NCI-H1092 (cell line): ENCODE measurements at places on chromosomes 5 and 9.
A peak's percentile ranks its signal among the peaks of the same experiment; 100 is the strongest.

DNA sequence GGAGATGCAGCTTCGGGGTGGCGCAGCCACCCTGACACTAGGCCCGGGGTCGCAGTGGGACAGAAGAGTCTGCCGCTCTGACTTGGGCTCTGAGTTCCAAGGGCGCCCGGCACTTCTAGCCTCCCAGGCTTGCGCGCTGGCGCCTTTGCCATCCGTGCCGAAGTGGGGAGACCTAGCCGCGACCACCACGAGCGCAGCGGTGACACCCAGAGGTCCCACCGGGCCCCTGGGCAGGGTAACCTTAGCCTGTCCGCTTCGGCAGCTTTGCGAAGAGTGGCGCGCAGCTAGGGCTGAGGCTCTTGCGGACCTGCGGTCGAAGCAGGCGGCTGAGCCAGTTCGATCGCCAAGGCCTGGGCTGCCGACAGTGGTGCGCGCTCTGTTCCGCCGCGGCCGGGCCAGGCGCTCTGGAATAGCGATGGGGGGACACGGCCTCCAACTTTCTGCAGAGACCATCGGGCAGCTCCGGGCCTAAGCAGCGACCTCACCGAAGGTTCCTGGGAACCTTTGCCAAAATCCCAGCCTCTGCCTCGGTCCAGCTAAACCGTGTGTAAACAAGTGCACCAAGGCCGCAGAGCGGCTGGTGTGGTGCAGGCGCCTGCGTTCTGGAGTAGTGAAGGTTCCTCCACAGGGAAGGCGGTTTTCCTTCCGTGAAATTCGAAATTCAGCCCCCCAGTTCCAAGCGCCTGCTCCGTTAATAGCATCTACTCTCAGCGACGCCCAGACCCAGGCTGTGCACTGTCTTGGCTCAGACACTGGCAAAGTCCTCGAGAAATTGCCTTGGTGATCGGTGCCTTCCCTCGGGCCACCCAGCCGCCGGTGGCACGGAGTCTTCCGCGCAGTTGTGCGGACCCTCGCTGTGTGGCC, 7.4 kb downstream of the TLX3 start:
- DNase-seq: no peak

- DNase-seq: no peak
Measured at GRCh38 chr9:114606597-114607207, 4.4 kb upstream of the TMEM268 start.

GRCh38 chr5:39207345-39208045, 11.9 kb downstream of the FYB1 start:
- no peak for DNase-seq

DNA sequence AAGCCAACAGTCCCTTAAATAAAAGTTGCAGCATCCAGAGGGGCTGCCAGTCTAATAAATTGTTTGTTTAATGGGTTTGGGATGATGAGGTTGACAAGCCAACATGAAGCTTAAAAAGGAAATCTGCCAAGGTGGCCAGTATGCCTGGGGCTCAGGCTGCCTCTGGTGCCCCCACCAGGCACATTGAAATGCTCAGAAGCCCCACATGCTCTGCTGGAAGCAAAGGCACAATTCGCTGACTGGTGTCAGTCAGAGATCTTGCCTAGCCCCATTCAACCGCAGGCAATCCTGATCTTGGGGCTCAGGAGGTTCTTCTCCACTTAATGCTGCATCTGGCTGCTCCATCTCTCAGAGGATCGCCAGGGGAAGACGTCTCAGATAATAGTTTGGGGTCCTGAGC, 44.2 kb upstream of the TCERG1 start:
- no peak for DNase-seq

DNA sequence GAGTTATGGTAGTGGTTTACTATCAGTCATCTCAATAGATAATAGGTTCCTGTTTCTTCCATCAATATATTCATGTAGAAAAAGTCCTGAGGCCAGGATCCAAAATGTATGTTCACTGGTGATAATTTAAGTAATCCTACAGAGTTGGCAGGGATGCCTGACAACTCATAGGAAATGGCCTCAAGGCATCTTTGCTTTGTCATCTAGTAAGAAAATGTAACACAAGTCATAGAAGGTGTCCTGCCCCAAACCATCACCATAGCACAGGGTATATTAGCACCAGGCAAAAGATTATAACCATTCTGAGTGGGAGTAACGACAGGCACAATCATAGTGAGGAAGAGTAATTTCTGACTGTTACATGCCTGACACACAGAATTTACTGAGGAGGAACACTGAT, 257.0 kb downstream of the TMEM167A start:
- no peak for DNase-seq

- peak; percentile 84 for DNase-seq
Measured at GRCh38 chr5:65102976-65103711, 334.4 kb downstream of the CWC27 start.

- no peak for DNase-seq
Measured at GRCh38 chr9:38350529-38350928, 42.0 kb upstream of the ALDH1B1 start.

GRCh38 chr9:21605489-21605931, 123.4 kb upstream of the IFNE start:
- no peak for DNase-seq

DNA sequence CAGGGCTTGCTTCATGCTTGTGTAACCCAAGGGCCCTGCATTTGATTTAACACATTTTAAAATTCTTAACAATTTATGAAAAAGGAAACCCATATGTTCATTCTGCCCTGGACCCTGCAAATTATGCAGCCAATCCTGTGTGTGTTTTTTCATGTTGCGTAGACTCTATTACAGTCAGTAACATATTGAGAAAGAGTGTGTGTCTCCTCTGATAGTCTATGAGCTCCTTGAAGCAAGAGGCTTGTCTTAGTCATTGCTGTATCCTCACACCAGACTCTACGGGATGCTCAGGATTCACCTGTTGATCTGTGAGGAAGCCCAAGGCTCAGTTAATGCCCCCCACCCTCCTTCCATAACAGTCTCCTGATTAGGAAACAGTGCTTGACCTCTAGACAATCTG, 177.3 kb upstream of the DMAC1 start:
- DNase-seq: no peak

- no peak for DNase-seq
Measured at GRCh38 chr9:8649807-8650206, 850.2 kb upstream of the DMAC1 start.

DNA sequence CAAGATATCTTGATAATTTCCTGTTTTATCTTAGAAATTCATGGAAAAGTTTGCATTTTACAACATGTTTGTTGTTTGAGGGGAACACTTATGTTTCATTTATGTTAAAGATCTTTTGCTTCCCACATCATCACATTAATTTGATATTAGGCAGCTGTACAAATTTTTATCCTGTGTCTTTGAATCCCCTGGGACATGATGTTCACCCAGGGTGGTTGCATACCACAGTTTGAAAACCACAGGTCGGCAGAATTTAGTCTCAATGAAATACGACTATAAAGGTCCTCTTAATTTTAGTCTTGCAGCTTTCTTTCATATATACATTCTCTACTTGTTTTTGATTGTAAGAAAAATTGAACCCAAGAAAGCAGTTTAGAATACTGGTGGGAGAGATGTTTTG, 3.7 kb downstream of the NAA35 start:
- DNase-seq: no peak

- no peak for DNase-seq
Measured at GRCh38 chr5:126715765-126716164, 61.2 kb upstream of the LMNB1 start.

- no peak for DNase-seq
Measured at GRCh38 chr5:68316469-68316868, 100.9 kb downstream of the PIK3R1 start.

DNA sequence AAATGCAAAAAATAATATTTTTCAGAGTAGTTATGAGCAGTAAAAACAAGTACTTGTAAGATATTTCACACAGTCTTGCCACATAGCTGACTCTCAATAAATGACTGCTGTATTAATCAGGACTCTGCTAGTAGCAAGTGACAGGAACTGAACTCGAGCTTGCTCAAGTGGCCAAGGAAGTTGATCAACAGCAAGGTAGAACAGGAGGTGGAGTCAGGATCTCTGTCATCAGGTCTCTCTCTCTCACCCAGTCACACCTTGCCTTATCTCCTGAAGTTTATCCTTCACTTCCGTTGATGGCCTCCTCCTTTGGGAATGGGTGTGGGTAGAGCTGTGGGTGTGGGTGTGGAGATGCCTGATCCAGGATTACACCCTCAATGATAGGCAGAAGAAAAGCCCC, 107.0 kb downstream of the GPBP1 start:
- DNase-seq: no peak

DNA sequence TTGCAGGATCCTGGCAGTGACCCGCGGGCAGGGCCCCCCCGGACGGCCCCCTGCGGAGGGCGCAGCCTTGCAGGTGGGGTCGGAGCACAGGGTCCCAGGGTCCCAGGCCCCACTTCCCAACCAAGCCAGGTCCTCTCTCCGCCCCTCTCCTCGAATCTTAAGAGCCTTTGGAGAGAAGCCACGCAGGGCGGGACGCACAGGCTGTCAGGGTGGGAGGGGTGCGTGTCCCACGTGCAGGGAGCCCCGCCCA, 18.4 kb upstream of the EGFL7 start:
- no peak for DNase-seq

DNA sequence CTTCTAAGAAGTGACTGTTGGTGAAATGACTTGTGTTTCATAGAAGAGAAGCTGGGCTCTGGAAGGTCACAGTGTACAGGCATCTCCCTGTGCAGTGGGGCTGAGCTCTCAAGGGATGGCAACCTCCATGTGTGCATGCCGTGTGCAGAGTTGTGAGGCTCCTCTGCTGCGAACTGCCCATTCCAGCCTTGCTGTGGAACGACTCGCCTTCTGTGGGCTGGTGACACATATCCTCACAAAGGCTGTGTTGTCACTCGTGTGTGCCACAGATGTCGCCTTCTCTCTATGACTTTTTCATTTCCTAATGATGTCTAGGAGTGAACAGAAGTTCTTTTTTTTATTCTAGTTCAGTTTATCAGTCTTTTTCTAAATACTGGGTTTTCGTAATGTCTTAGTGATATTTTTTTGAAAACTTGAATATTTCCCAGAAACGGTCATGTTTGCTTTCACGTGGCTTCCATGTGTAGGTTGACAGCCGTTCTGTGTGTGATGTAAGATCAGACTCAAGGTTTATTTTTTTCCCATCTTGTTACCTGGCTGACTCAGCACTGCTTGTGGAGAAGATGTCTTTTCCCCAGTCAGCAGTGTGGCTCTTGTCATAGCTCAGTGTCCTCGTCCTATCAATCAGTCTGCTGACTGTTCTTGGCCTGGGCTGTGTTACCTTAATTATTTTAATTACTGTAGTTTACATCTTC, 57.3 kb upstream of the CACNA1B start:
- no peak for DNase-seq

DNA sequence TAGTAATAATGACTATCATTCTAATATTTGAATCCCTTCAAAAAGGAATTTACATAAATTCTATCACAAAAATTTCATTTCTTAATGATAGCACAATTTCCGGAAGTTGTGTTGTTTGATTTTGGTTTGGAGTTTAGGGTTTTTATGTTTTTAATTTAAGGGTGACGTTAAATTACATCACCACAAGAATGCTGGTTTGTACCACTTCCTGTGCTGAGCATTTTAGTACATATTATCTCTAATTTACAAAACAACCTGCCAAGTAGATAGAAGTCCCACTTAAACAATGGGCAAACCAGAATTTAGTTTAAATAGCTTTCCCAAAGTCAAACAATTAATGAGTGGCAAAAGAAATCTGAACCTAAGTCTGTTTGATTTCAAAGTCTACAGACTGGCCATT, 63.4 kb downstream of the DENND1A start:
- DNase-seq: no peak

- no peak for DNase-seq
Measured at GRCh38 chr9:2022560-2022959, 7.4 kb downstream of the SMARCA2 start.

DNA sequence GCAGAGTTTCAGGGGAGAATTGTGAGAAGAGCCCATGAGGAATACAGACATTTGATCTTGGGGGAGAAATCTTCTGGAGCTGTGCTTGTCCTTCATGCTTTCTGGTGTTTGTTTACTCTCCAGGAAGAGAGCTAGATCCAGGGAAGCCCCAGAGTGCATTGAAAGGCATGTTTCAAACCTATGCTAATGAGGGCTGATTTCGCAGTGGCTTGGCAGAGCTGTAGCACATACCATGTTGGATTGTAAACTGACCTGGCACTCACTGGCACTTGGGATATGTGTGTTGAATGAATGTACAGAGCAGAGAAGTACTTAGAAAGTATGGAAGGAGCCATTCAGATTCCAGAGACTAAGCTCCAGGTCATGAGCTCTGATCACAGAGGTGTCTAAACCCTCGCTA, 30.9 kb downstream of the TNFSF8 start:
- no peak for DNase-seq

- DNase-seq: no peak
Measured at GRCh38 chr5:3116366-3116765, 364.9 kb upstream of the IRX2 start.

GRCh38 chr5:6480133-6481051, 31.7 kb downstream of the UBE2QL1 start:
- DNase-seq: no peak

DNA sequence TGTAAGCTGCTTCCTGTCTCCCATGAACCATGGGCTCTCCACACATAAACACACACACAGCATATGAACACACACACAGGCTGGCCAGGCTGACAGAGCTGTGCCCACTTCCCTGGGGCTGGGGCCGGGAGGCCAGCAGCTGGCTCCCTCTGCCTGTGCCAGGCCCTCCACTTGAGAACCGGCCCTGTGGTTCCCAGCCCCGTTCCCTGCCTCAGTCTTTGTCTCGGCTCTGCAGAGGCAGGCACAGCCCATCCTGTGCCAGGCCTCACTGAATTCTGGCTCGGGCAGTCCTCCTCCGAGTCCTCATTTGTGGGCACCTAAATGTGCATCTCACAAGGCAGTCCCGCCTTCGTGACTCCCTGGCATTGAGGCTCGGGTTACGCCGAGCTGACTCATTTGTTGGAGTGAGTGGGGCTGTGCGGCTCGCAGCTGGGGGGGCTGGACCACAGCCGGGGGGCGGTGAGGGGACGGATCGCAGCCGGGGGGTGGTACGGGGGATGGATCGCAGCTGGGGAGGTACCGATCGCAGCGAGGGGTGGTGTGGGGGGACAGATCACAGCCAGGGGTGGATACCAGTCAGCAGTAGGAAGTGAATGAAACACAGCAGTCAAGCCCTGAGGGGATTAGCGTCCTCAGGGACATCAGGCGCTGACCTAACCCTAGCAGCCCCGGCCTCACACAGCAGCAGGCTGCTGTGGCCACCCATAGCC, 72.3 kb downstream of the PSMB7 start:
- DNase-seq: peak; percentile 80

- DNase-seq: no peak
Measured at GRCh38 chr5:119218830-119219782, 136.7 kb upstream of the TNFAIP8 start.

- DNase-seq: peak; percentile 32
Measured at GRCh38 chr5:147669169-147669869, 113.2 kb downstream of the JAKMIP2 start.

DNA sequence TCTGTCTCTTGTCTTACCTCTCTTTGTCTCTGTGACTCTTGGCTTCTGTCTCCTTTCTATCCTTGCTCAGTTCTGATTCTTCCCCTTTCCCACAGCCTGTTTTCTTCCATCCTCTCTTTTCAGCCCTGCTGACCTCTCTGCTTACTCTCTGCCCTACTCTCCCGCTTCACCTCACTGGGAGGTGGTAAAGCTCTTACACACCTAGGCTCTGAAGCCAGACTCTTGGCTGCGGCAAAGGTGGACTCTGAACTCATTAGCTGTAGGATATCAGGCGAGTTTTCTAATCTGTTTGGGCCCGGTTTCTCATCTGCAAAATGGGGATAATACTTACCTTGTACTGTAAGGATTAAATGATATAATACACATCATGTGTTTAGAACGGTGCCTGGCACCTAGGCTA, 11.1 kb downstream of the PCDH1 start:
- no peak for DNase-seq

- no peak for DNase-seq
Measured at GRCh38 chr9:2012347-2012746, 2.8 kb upstream of the SMARCA2 start.
